ENCODE measurements at places on chromosomes 16 and 17. TPM values are rescaled to one million over a fixed set of nuclear protein-coding genes. Genes with fewer than 3 reads are reported as not detected.

The KRT32 gene
- not detected for total RNA-seq

The ITGAX gene
- 30.0 TPM for total RNA-seq

The C16orf86 gene
- 2.7 TPM for total RNA-seq

The HS3ST6 gene
- not detected for total RNA-seq

The STH gene
- not detected for total RNA-seq

The TMEM231 gene
- 5.6 TPM for total RNA-seq

The KRTAP17-1 gene
- not detected for total RNA-seq

The EVPLL gene
- total RNA-seq = not detected

The BIRC5 gene
- total RNA-seq = 73.8 TPM

The SP6 gene
- total RNA-seq = not detected

The TSNAXIP1 gene
- total RNA-seq = 0.13 TPM

The HOXB4 gene
- total RNA-seq = 5.8 TPM

The ACSM3 gene
- total RNA-seq = 4.4 TPM

The LGALS9 gene
- 246 TPM for total RNA-seq

Data from GM12878 (cell line).